ENCODE measurements at places on chromosomes 5 and 9.
A peak's percentile ranks its signal among the peaks of the same experiment; 100 is the strongest.

GRCh38 chr5:8660133-8660893 lies 791.4 kb downstream of the MTRR start:
- DNase-seq: no peak

DNA sequence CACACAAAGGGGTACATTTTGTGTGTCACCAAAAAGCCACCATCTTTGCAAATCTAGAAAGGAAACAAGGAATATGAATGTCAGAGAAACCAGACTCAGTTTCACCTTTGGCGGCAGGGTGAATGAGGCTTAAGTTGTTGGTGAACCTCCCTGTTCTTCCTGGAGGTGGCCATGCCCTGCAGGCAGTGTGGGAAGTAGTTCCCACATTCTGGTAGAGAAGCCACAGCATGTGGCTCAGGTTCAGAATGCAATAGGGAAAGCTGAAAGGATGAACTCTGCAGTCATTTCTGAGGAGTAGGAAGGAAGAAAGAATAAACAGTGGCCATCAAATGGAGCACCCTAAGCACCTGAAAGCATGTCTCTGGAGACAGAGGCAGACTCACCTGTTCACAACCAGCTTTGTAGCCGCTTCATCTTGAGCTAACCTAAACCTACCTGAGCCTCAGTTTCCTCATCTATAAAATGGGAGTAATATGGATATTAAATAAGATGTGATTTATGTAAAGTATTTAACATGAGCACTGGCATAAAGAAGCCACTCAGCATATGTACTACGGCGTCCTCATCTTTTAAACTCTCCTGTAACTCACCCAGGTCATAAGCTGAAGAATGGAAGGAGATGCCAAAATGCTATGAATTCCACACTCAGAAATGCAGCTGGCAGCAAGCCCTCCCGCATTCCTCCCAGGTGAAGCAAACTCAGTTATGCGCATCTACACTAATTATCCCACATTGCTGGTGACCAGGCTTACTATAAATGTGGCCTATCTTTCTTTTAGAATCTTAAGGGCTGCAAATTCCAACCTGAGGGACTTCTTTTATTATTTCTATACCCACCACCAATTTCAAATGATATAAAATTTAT lies 86.0 kb downstream of the ZNF608 start:
- no peak for DNase-seq

GRCh38 chr9:122095010-122095767 lies 2.1 kb upstream of the TTLL11 start:
- DNase-seq: peak; percentile 78

DNA sequence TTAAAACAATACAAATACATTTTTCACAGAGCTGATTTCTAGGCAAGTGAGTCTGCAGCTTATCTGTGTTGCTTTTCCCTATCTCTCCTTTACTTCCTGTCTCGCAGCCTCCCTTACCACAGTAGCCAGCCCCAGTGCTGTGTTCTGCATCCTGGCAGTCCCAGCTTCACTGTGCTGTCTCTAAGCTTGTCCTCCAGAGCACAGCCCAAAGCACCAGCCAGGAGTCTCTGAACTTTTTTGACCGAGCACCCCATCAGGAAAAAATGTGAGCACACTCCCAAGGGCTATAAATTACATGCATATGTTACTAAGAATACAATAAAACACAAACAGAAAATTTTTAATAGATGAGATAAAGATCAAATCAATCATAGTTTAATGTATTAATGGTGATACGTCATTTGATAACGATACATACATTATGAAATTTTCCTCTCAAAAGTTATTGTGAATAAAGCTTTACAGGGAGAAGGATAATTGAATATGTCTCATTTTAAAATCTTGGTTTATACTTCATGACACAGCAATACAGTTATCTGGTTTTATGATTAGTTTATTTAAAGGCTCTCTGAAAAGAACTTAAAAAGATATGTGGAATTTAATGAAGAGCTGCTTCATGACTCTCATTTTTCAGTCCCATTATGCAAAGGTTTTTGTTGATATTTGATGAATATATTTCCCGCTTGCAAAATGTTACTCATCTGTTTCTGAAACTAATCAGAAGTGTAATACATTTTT lies 7.3 kb upstream of the RHOBTB3 start:
- no peak for DNase-seq

GRCh38 chr9:76441551-76442322 lies 17.2 kb upstream of the GCNT1 start:
- DNase-seq: no peak

GRCh38 chr5:424301-425110 lies 18.5 kb upstream of the EXOC3 start:
- no peak for DNase-seq

GRCh38 chr9:101254733-101255433 lies 129.9 kb downstream of the BAAT start:
- no peak for DNase-seq

DNA sequence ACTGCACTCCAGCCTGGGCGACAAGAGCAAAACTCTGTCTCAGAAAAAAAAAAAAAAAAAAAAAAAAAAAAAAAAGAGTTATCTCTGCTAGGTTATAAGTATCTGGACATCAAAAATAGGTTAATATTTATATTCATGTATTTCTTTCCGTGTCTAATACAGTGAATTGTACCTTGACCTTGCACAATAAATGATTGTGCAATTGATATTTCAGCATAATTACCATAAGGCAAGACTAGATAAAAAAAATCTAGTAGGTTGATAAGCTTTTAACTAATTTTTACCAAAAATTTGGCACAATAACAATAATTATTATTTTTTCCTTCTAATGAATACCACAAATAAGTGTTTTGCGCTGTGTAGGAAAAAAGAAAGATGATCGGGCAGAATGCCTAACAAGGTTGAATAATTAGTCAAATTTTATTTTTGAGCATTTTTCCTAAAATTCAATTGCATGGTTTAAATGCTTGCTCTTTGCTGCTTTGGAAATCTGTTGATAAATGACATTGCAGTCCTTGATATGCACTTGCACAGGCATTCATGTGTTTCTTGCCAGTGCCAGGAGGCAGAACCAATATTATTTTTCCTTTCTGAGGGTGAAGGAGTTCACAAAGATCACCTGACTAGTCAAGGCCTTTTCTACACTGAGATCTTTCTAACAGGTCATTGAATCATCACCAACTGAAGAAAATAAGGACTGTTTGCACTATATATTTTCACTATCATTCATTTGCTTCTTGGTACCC lies 127.5 kb downstream of the ARRDC3 start:
- DNase-seq: no peak

- DNase-seq: no peak
Measured at GRCh38 chr5:112876362-112876761, 15.3 kb downstream of the SRP19 start.

DNA sequence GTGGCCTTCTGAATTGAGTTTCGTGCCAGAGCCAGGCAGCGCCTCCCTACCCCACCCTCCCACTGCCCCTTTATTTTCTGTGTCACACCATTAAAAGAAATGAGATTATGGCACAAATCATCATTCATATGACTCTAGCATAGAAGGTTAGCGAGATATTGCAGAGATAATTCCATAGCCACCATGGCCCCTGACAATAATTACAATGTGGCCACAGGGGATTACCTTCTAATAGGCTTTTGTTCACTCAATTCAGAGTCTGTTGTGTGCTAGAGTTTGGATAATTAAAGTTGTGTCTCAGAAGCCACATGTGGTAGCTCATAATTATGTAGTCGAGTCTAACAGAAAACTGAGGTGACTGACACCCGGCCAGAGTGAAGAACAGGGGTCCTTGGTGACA lies 428.1 kb downstream of the ARHGEF28 start:
- peak; percentile 19 for DNase-seq

DNA sequence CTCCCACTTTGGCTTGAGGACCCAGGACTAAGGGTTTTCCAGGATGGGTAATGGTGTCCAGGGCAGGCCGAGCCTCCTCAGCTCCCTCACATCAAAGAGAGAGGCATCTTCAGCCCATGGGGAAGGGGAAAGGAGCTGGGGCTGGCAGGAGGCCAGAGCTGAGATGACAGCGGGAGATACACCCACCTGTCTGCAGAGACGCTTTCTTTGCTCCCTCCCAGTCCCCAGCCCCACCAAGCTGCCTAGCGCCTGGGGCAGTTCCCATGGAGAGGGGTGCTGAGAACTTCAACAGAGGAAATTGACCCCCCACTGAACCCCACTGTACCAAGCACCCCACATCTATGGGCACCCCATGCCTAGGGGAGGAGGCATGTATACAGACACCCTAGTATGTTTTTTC lies 10.6 kb downstream of the PCDH1 start:
- no peak for DNase-seq

GRCh38 chr9:11086561-11086960 lies 473.8 kb upstream of the PTPRD start:
- peak; percentile 12 for DNase-seq

DNA sequence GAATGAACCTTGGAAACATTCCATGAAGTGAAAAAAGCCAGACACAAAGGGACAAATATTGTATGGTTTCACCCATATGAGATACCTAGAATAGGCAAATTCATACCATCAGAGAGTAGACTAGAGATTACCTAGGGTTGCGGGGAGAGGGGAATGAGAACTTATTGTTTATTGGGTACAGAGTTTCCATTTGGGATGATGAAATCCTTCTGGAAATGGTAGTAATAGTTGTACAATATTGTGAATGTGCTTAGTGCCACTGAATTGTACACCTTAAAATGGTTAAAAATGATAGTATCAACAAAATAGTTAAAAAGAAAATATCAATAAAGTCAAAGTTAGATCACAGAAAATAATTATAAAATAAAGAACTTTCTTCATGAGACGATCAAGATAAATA lies 25.5 kb downstream of the CATSPER3 start:
- DNase-seq: no peak

DNA sequence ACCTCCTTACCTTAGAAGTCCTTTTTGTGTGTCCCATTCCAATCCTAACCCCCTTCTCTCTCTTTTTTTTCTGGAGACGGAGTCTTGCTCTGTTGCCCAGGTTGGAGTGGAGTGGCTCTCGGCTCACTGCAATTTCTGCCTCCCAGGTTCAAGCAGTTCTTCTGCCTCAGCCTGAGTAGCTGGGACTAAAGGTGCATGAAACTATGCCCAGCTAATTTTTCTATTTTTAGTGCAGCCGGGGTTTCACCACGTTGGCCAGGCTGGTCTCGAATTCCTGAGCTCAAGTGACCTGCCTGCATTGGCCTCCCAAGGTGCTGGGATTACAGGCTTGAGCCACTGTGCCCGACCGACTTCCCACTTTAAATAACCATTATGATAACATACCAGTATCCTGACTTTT lies 17.5 kb downstream of the TMEM38B start:
- DNase-seq: no peak

DNA sequence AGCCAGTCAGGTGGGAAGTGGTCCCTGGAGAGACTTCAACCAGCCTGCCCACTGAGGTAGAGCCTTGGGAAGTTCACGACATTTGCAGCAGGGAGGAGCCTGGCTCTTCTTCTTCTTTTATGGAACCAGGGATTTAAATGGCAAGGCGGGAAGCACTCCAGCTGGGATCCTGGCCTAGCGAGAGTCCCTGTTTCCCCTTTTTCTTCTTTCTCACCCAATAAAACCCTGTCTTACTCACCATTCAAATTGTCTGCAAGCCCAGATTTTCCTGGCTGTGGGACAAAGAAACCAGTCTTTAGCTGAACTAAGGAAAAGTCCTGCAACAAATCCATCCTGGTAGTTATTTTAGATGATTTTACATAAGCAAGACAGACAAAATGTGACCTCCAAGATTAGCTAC lies 503.7 kb downstream of the CDH10 start:
- DNase-seq: peak; percentile 40

GRCh38 chr5:156109317-156110023 lies 217.5 kb upstream of the SGCD start:
- no peak for DNase-seq

GRCh38 chr5:63125862-63126261 lies 547.2 kb downstream of the LRRC70 start:
- DNase-seq: peak; percentile 66

GRCh38 chr5:93708442-93708841 lies 33.0 kb downstream of the POU5F2 start:
- no peak for DNase-seq

DNA sequence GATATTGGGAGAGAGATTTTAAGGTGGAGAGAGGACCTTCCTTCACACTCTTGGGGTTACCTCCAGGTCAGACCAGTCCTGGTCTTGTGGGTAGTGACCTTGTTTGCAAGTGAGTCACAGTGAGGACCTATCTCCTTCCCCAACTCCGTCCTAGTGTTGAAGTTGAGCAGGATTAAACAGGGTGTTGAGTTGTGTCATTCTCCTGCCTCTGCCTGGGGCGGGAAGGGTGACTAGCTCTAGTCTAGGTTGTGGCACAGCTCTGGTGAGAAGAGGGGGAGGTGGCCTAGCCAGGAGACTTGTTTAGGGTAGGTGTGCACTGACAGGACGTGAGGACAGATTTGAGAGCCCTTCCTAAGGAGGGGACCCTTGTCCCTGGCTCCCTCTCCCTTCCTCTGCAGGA lies 119.6 kb upstream of the PITX1 start:
- DNase-seq: no peak

DNA sequence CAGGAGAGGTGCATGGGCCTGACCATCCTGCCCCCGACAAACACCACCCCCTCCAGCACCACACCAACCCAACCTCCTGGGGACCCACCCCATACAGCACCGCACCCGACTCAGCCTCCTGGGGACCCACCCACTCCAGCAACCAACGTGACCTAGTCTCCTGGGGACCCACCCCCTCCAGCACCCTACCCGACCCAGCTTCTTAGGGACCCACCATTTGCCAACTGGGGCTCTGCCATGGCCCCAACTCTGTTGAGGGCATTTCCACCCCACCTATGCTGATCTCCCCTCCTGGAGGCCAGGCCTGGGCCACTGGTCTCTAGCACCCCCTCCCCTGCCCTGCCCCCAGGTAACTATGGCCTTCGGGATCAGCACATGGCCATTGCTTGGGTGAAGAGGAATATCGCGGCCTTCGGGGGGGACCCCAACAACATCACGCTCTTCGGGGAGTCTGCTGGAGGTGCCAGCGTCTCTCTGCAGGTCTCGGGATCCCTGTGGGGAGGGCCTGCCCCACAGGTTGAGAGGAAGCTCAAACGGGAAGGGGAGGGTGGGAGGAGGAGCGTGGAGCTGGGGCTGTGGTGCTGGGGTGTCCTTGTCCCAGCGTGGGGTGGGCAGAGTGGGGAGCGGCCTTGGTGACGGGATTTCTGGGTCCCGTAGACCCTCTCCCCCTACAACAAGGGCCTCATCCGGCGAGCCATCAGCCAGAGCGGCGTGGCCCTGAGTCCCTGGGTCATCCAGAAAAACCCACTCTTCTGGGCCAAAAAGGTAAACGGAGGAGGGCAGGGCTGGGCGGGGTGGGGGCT lies 4.6 kb downstream of the CEL start:
- no peak for DNase-seq

DNA sequence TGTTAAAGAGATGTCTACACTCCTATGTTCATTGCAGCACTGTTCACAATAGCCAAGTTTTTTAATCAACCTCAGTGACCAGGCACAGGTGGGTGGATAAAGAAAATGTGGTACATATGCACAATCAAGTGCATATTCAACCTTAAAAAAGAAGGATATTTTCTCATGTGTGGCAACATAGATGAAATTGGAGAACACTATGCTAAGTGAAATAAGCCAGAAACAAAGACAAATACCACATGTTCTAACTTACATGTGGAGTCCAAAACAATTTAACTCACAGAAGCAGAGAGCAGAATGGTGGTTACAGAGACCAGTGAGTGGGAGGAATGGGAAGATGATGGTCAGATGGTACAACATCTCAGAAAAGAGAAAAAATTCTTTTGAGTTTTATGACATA lies 31.8 kb downstream of the ANXA1 start:
- DNase-seq: no peak

- DNase-seq: peak; percentile 12
Measured at GRCh38 chr5:104539618-104540350, 977.2 kb upstream of the NUDT12 start.

Measured in A673 (cell line).